A549 (cell line): ENCODE measurements at places on chromosomes 7 and 10. TPM values are rescaled to one million over a fixed set of nuclear protein-coding genes. Genes with fewer than 3 reads are reported as not detected.

- DNase-seq, result no peak
Measured at GRCh38 chr7:41641665-41642014, 61.2 kb downstream of the INHBA start.

- DNase-seq, result peak; percentile 71
Measured at GRCh38 chr10:76303682-76304316, 872.4 kb downstream of the LRMDA start.

DNA sequence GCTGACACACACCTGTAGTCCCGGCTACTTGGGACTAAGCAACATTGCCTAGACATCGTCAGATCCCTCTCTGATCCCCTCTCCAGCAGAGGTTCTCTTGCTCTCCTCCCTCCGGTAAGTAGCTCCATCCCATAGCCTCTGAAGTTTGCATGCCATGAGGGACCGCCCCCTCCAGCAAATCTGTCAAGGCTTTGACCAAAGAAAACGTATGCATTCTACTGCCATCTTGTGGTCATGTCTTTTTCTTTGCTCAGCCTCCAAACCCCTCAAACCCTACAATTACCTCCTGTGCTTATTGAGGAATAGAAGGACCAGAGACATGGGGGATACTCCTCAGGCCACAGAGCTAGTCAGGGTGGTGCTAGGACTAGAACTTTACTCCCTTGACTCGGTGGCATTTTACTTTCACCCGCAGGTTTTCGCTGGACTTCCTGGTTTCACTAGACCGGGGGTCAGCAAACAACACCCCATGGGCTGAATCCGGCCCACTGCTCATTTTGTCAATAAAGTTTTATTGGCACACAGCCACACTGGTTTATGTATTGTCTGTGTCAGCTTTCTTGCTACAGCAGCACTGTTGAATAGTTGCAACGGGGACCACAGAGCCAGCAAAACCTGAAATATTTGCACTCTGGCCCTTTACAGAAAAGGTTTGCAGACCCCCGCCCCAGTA lies 202.6 kb upstream of the FOXK1 start:
- DNase-seq, result peak; percentile 79

- peak; percentile 71 for DNase-seq
Measured at GRCh38 chr10:110774069-110775019, 97.4 kb upstream of the PDCD4 start.

GRCh38 chr7:37346761-37347160 lies 101.9 kb downstream of the ELMO1 start:
- DNase-seq, result no peak

MEIG1 gene
- 0.41 to 1.9 TPM (median 0.66 TPM) in 3 replicates for polyA plus RNA-seq

DNA sequence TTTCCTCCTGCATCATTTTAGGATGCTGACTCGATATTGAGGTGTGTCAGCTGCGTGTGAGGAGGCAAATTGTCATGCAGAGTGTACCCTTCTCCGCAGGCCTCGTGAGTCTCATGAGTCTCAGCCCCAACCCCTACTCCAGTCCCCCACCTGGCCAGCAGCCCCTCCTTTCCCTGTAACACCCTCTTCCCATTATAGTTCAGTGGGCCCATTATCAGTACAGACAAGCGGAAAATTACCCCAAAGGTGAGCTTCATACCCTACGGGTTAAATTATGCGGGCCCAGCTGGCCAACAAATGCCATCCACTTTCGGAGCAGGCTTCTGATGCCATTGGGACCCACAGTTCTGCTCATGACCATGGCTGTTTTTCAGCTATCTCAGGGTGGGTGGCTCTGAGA lies 25.2 kb downstream of the SFTPD start:
- DNase-seq, result no peak
